ENCODE measurements at places on chromosomes 12 and 14.

- DNase-seq = no peak
These were observed 8.8 kb downstream of the SERPINA10 start for GRCh38 chr14:94284221-94284620.

GRCh38 chr12:112252184-112252583 lies 126.8 kb downstream of the TRAFD1 start:
- no peak for DNase-seq

DNA sequence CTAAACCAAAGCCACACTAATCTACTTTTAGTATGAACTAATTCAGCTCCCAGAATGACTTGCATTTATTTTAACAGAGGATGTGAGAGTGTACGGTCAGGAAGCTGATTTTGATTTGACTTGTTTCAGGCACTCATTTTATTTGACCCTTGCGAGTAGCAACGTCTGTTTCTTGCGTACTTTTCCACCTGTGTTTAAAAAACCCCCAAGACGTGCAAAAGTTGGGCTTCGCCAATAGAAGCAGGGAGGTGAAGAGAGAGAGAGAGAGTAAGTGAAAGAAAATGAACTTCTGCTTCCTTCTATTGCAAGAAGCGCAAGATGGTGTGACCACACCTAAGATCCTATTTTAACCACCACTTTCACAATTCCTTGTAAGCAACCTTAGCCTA lies 6.7 kb upstream of the SLC15A4 start:
- no peak for DNase-seq

DNA sequence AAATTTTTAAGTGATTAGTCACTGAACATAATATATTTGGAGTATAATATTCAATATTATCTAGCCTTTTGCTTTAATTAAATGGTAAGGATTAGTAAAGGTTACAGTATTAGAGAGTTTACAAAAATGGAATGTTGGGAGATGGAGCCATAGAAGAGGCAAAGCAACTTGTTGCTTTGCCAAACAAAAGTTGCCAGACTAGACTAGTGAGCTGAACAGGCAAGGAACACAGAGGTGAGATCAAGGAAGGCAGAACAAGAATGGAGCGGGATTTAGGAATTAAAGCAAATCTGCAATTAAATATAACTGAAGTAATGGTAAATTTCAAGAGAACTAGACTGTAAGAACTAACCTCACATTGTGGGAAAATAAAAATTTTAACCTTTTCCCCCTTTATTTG lies 5.1 kb downstream of the ARF6 start:
- no peak for DNase-seq

DNA sequence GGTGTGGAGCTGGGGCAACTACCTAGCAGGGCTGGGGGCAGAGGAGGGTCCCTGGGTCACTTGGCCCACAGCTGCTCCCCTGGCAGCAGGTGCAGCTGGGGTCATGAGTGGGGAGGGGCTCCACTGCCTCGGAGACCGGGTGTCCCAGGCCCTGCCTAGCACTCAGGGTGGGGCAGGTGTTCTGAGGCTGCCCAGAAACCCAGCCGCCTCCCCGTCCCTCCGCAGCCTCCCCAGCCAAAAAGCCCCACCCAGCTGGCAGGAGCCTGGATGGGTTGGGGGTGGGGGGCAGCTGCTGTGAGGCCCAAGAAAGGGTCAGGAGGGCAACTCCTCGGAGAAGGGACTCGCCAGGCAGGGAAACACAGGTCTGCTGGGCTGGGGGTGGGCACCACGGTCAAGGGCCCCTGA lies 11.2 kb downstream of the AHNAK2 start:
- no peak for DNase-seq

- peak; percentile 65 for DNase-seq
These were observed 3.9 kb downstream of the NKX2-1 start for GRCh38 chr14:36515896-36516718.

GRCh38 chr12:98572010-98572409 lies 21.5 kb upstream of the SLC25A3 start:
- DNase-seq = no peak

DNA sequence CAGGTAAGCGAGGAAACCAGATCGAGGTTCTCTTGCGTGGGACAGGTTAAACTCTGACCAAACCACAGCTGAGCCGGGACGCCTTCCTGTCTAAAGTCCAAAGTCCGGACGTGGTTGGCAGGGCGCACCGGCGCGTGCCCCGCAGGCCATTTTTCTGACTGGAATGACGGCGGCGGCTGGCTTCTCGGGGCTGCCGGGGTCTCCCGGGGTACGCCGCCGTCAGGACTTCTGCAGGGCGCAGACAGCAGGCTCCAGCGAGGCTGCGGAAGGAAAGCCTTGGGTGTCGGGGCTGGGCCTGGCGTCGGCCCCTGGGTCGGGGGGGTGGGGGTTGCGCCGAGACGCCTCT lies 32.8 kb downstream of the MIA2 start:
- no peak for DNase-seq

- no peak for DNase-seq
These were observed 49.9 kb downstream of the TSPAN8 start for GRCh38 chr12:71107936-71108335.

Data from NCI-H187 (cell line).